Immature natural killer cell (primary cell): ENCODE measurements at places on chromosomes 5 and 9. TPM values are rescaled to one million over a fixed set of nuclear protein-coding genes. Genes with fewer than 3 reads are reported as not detected.

The MUSK gene
- polyA plus RNA-seq = not detected

The LRRC19 gene
- 0.12 TPM for polyA plus RNA-seq

The SH2D3C gene
- polyA plus RNA-seq = 86.2 TPM

The GRIA1 gene
- polyA plus RNA-seq = not detected

The FBP2 gene
- not detected for polyA plus RNA-seq

DNA sequence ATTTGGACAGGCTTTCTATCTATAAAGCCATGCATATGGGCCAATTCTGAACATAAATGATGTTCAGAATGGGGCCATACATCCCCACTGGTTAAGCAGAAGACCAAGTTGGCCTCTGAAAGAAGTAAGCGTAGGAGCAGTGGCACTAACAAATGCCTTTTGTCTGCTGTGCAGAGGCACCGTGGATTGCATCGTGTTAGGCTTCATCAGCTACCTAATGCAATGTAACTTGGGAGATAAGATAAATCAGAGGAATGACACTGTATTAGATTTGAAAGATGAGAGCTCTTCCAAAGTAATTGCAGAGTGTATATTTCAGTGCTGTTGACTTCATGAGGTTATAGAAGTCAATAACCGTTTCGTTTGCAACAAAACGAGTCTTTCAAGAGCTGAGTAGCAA, 148.1 kb downstream of the PARP8 start:
- H3K27ac ChIP-seq = no peak overlapping the region
- H3K27me3 ChIP-seq = peaks cover 1% of the 10 kb centered on the region
- H3K4me3 ChIP-seq = no peak overlapping the region
- no peak for DNase-seq

DNA sequence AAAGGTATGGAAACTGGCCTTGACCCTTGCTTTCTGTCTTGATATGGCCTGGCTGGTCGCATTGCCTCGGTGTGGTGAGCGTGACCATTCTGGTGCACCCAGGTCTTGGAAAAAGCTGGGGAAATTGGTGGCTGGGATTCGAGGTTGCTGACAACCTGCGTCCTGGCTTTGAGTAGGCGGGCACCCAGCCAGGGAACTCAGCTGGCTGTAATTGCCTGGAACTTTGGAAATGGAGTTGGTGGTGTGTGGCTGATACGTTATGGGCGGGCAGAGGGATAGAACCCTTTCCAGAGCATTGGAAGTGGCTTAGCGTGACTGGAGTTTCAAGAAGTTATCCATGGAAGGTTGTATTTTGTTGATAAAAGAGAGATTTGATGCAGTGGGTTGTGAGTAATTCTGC, 35.2 kb downstream of the KCNMB1 start:
- peaks cover 7% of the 10 kb centered on the region for H3K27me3 ChIP-seq
- H3K4me1 ChIP-seq = no peaks in the 10 kb centered on the region
- DNase-seq = no peak
- H3K27ac ChIP-seq = no peak overlapping the region
- no peak overlapping the region for H3K4me3 ChIP-seq
- no peaks in the 10 kb centered on the region for H3K36me3 ChIP-seq

- H3K27me3 ChIP-seq = peaks cover 3% of the 10 kb centered on the region
- no peak overlapping the region for H3K27ac ChIP-seq
- DNase-seq = no peak
- no peaks in the 10 kb centered on the region for H3K36me3 ChIP-seq
- no peak overlapping the region for H3K4me3 ChIP-seq
These were observed 20.8 kb downstream of the STKLD1 start for GRCh38 chr9:133396952-133397351.

GRCh38 chr5:131005963-131006684, 158.9 kb downstream of the HINT1 start:
- no peak overlapping the region for H3K4me3 ChIP-seq
- no peak overlapping the region for H3K27ac ChIP-seq
- H3K27me3 ChIP-seq = peaks cover 4% of the 10 kb centered on the region
- H3K36me3 ChIP-seq = no peaks in the 10 kb centered on the region

GRCh38 chr9:117622347-117622746, 81.9 kb upstream of the TLR4 start:
- no peaks in the 10 kb centered on the region for H3K27me3 ChIP-seq
- DNase-seq = no peak
- no peak overlapping the region for H3K27ac ChIP-seq
- H3K4me3 ChIP-seq = no peak overlapping the region
- no peaks in the 10 kb centered on the region for H3K4me1 ChIP-seq
- no peaks in the 10 kb centered on the region for H3K36me3 ChIP-seq

- peaks cover 13% of the 10 kb centered on the region for H3K4me1 ChIP-seq
- no peak overlapping the region for H3K27ac ChIP-seq
- H3K36me3 ChIP-seq = no peaks in the 10 kb centered on the region
- H3K4me3 ChIP-seq = no peak overlapping the region
- H3K27me3 ChIP-seq = peaks cover 10% of the 10 kb centered on the region
These were observed 2.7 kb downstream of the NXNL2 start for GRCh38 chr9:88537761-88538091.

- peak overlapping the region; percentile 18 for H3K4me3 ChIP-seq
- no peaks in the 10 kb centered on the region for H3K36me3 ChIP-seq
- no peaks in the 10 kb centered on the region for H3K27me3 ChIP-seq
- DNase-seq = no peak
- H3K4me1 ChIP-seq = peaks cover 31% of the 10 kb centered on the region
These were observed 59.8 kb downstream of the MARCHF3 start for GRCh38 chr5:126970517-126971017.

DNA sequence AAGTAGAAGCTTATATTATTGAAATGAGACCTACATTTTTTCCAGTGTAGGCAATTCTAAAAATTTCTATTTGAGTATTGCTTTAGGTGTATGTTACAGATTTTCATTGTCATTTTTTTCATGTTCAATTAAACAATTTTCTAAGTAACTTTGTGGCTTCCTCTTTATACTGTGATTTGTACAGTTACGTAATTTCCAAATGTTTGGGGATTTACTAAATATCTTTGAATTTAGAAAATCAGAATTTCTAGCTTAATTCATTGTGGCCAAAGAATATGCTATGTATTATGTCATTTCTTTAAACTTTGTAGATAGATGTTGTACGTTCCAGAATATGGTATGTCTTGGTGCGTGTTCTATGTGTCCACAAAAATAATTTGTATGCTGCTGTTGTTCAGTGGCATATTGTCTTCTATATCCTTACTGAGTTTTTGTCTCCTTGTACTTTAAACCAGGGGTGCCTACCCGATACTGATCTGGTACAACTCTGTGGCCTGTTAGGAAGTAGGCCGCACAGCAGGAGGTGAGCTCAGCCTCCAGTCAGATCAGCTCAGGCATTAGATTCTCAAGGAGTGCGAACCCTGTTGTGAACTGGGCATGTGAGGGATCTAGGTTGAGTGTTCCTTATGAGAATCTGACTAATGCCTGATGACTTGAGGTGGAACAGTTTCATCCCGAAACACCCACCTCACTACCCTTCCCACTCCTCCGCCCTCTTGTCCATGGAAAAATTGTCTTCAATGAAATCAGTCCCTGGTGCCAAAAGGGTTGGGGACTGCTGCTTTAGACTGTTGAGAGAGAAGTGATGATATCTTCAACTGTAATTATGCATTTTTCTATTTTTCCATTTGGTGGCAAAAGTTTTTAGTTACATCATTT, 63.5 kb downstream of the UBE2R2 start:
- H3K27me3 ChIP-seq = no peaks in the 10 kb centered on the region
- H3K4me3 ChIP-seq = no peak overlapping the region
- no peak overlapping the region for H3K27ac ChIP-seq
- H3K36me3 ChIP-seq = no peaks in the 10 kb centered on the region

GRCh38 chr5:124239572-124239971, 506.9 kb downstream of the ZNF608 start:
- H3K4me1 ChIP-seq = no peaks in the 10 kb centered on the region
- no peak overlapping the region for H3K4me3 ChIP-seq
- no peak for DNase-seq

DNA sequence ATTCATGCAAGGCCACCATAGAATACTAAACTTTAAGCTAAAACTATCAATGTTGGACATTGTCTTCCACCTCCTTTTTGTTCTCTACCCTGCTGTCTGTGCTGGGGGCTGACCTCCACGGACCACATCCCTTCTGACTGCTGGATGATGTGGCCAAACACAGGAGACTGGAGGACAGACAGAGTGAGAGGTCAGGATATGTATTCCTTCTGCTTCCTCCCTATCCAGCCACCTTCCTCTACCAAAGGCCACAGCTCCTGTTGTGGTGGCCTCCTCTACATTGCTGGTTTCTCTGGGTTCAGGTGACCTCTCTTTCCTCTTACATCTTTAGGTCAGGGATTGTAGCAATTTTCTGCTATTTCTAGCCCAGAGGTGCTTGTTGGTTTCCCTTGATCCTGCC, 148.1 kb downstream of the ACTBL2 start:
- no peaks in the 10 kb centered on the region for H3K27me3 ChIP-seq
- no peak overlapping the region for H3K4me3 ChIP-seq
- DNase-seq = no peak

DNA sequence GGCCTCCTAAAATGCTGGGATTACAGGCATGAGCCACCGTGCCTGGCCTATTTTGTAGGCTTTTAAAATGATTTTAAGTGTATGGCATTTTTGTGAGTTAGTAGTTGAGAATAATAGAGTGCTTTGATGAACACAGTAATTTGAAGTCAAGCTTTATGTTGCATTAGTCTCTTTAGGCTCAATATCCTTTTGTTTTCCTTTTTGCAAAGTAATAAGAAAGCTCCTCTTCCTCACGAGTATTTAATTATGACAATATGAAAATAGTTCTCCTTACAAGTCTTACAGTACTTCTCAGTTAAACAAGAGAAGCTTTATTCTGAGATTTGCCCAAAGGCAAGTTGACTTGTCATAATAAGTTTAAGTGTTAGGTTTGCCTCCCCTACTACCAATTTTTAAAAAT, 69.0 kb downstream of the TJP2 start:
- no peaks in the 10 kb centered on the region for H3K27me3 ChIP-seq
- H3K36me3 ChIP-seq = peaks cover 20% of the 10 kb centered on the region
- H3K4me1 ChIP-seq = no peaks in the 10 kb centered on the region
- no peak for DNase-seq
- H3K4me3 ChIP-seq = no peak overlapping the region

DNA sequence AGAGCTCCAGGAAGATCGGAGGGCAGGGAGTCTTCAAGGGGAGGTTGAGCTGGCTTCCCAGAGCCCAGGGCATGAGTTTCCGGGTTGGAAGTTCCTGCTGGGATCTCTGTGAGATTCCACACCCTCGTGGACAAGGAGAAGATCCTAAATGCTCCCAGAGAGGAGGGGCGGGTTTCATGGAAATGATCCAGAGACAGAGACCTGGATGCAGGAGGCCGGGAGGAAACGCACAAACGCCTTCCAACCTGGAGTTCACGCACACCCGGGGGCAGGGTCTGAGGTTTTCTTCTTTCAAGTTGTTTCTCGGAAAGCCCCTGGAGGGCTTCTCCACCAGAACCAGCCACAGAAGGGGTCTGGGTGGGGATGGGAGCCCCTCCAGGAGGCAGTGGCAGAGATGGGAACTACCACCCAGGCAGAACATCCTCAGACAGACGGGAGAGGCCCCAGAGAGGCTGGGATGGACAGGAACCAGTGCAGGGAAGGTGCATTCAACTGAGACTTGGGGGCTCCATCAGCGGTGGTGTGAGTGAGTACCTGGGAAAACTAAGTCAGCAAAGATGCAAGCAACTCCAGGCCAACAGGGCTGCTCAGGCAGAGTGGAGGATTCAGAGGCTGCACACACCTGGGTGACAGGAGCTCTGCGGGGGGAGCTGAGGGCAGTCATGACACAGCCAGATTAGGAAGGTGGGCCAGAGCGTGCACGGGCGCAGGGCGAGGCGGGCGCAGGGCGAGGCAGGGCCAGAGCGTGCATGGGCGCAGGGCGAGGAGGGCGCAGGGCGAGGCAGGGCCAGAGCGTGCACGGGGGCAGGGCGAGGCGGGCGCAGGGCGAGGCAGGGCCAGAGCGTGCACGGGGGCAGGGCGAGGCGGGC, 52.1 kb upstream of the EXOC3 start:
- no peak for DNase-seq
- H3K4me1 ChIP-seq = peaks cover 10% of the 10 kb centered on the region
- H3K27ac ChIP-seq = no peak overlapping the region
- no peak overlapping the region for H3K4me3 ChIP-seq
- H3K27me3 ChIP-seq = no peaks in the 10 kb centered on the region

DNA sequence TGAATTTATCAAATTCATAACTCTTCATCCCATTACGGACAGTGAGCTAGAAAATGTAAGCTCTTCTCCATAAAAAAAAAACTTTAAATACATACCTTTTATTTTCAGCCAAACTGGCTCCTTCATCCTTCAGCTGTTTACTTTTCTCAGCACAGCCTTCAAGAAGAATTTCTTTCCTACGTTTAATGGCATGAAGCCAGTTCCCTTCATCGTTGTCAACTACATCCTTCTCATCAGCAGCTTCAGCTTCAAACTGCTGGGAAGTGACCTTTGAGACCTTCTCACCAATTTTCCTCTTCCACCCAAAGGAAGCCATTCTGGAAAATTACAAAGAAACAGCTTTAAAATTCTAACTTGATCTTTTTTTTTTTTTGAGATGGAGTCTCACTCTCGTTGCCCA, 9.1 kb downstream of the TTC33 start:
- peaks cover 15% of the 10 kb centered on the region for H3K36me3 ChIP-seq
- no peaks in the 10 kb centered on the region for H3K27me3 ChIP-seq

DNA sequence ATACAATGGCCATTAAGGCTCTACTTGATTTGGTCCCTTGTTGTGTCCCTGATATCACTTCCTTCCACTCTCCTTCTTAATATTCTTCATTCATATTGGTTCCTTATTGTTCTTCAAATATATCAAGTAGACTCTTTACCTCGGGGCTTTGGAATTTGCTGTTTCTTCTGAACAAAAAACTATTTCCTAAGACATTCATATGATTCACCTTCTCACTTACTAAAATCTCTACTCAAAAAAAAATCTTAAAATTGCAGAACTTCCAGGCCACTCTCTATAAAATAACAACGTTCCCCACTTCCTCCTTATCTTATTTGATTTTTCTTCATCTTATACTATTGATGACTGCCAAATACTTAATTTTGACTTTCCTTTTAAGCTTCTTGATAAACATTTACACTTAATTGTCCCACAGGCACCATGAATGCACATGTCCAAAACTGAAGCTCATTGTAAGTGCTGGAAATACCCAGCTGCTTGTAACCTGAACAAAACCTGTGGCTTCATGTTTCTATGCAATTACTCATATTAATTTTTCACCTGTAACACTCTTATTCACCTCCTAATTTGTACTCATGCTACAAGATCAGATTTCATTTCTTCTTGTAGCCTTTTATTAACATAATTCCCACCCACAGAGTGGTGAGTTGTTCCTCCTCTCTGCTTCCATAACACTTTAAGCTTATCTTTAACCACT, 58.4 kb upstream of the NUDT12 start:
- DNase-seq = no peak
- no peak overlapping the region for H3K27ac ChIP-seq

- H3K4me1 ChIP-seq = peaks cover 86% of the 10 kb centered on the region
- H3K4me3 ChIP-seq = peak overlapping the region; percentile 78
- no peaks in the 10 kb centered on the region for H3K27me3 ChIP-seq
- DNase-seq = no peak
- H3K36me3 ChIP-seq = no peaks in the 10 kb centered on the region
- peak overlapping the region; percentile 67 for H3K27ac ChIP-seq
These were observed 36.9 kb downstream of the LNPEP start for GRCh38 chr5:96972599-96973334.
